LoVo (cell line): ENCODE measurements at places on chromosomes 2 and 18.

- DNase-seq = no peak
Measured at GRCh38 chr2:203583701-203584100, 48.6 kb upstream of the RAPH1 start.

DNA sequence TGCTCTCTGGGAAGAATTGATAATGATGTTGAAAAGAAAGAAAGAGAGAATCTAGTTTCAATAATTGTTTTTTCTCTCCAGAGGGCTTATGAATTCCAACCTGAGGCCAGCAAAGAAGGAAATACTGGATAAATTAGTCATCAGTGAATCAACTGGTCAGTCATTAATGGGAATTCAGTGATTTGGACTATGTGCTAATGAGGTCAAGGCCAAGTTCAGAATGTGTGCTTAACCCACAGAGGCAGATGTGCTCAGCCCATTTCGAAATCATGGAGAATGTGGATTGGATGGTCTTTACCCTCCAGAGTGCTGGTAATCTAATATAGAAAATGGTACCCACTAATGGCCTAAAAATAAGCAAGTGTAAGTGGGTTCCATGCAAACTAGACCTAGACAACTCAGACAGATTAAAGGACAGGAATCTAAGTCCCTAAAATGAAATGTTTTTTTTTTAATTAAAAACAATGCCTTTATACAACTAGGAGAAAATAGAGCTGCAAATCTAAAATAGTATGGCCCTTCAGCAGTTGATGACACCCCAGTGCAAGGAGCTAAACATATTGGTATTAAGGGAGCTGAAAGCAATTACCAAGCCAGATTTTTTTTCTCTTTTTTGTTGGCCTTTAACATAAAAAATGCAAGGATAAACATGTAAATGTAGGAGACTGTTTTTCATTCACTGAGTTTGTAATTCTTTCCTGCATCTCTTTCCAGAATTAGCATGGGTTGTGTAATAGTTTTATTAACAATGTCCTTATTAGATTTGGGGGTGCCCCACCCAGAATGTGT lies 296.9 kb downstream of the SATB2 start:
- peak; percentile 2 for DNase-seq

DNA sequence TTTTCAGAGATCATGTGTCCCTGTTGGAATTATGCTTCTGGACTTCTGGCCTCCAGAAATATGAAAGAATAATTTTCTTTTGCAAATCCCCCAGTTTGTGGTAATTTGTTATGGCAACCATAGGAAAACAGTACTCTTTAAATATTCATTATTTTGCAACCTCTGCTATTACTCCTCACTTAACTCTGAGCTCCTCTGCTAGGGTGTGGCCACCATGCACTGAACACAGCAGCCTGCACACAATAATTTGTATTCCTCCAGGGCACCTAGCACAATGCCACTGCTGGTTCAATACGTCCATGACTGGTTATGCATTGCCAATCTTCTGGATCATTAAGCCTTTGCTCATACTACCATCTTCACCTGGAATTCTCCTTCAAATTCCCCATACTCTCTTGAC lies 232.0 kb downstream of the CNTNAP5 start:
- DNase-seq = no peak

DNA sequence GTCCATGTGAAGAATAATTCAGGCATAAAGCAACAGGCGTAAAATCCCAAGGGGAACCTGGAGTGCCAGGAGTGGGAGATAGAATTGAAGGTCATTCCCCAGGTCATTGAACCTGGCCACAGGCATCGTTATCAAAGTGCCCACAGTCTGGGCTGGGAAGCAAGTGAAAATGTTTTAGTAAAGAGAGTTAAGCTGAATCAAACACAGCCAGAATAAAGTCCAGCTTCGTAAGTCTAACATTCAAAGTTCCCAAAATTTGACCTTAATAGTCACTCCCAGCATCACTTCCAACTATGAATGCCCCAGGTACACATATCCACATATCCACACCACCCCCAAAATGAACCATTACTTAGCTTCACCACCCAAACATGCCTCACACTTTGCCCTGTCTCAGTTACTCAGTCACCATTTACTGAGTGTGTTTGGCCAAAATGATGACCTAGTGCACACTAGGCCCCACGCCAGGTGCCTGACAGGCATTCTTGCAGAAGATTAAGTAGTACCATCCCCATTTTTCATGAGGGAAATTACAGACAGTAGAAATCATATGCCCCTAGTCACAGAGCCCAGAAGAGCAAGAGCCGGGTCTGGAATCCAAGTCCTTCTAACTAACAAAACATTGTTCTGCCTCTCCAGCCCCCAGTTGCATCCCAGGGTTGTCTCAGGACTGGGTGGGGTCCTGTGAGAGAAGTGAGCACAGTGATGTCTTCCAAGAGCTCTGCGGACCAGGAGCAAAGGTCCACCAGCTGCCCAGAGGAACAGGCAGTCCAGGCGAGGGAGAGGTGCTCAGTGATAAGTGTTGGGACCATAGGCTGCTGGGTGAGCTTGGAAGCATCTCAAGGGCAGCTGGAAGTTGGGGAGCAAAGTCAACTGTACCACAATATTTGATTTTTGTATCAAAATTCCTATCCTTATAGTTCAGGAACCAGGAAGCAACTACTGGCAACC lies 65.2 kb upstream of the MYCN start:
- no peak for DNase-seq

GRCh38 chr18:74834424-74835309 lies 237.0 kb downstream of the ZNF407 start:
- DNase-seq = no peak

GRCh38 chr18:57095884-57096283 lies 51.0 kb upstream of the BOD1L2 start:
- no peak for DNase-seq

- DNase-seq = no peak
Measured at GRCh38 chr18:45783097-45784075, 42.1 kb upstream of the SIGLEC15 start.

DNA sequence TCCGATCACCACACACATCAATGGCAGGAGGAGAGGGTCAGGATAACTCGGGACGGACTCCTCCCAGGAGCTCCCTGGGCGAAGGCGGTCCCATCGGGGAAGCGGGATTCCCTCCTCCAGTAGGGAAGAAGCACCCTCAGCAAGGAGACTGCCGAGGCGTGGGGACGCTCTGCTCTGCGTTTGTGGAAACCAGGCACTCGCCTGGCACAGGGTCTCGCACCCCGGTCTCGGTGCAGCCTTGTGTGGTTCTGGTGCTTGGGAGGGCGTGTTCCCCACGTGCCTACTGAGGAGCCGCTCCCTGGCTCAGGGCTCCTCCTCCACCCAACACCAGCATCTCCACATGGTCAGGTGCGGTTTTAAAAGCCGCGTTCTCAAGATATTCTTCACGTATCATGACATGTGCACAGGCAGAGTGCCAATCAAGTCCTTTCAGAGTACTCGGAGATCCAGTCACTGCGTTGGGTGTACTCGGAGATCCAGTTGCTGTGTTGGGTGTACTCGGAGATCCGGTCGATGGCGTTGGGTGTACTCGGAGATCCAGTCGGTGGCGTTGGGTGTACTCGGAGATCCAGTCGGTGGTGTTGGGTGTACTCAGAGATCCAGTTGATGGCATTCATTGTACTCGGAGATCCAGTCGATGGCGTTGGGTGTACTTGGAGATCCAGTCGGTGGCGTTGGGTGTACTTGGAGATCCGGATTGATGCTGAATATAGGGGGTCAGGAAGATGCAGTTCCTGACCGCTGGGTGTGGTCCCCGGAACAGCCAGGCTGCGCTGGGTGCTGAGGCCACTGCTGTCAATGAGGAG lies 117.5 kb downstream of the RTP5 start:
- DNase-seq = no peak

DNA sequence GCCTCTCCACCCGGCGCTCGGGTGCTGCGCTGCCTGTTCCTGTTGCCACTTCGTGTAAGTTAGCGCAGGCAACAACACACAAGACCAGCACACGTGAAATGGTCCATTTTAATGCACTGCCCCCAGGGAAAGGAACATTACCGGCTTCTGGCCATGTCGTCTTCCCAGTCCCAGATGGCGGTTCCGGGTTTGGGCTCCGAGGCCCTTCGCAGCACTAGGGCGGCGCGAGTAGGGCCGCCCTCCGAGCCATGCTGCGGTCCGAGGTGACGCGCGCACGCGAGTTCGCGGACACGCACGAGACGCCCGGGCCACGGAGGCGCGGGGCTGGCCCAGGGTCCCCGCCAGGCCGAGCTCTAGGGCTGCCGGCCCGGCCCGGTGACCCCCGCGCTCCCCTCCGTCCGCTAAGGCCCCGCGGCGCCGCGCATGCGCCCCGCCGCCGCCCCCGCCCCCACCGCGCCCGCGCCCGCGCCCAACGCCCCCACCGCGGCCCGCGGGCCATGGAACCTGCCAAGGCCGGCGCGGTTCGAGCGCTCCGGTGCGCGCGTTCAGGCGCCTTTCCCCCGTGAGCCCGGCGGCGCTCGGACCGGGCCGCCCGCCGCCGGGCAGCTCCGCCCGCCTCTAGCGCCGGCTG lies 367 bp upstream of the ZNF236 start:
- DNase-seq = peak; percentile 50

DNA sequence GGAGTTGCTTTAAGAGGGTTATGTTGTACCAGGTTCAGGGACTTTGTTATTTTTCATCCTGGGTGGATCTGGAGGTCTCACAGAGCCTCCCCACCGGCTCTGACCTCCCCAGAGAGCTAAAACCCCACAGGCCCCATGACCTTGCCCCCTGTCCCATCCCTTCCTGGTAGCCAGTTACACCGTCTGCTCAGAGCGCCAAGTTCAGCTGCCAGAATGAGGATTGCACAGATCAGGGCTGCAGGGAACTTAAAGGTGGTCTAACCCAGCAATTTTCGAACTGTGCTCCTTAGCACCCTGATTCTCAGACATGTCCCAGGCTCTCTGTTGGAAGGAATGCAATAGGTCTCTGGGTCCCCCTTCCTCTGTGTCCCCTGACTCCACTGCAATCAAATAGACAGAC lies 32.1 kb downstream of the ATOH8 start:
- no peak for DNase-seq

- DNase-seq = no peak
Measured at GRCh38 chr2:224377751-224378700, 23.9 kb downstream of the FAM124B start.

DNA sequence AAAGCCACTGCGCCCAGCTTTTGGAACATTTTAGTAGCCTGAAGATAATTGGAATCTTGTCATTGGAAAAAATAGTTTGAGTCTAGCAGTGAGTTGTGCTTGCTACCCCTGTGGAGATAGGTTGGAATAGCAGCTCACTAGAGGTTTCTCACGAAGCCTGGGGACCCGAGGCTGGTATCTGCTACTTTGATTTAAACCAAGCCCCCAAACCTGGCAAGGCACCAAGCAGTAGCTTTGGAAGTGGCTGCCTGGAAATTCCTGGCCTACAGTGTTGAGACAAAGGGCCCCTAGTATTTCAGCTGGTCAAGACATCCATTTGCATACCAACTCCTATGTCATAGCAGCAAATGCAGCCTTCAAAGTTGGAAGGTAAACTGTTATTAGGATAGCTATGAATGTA lies 42.1 kb downstream of the NOP58 start:
- DNase-seq = no peak

DNA sequence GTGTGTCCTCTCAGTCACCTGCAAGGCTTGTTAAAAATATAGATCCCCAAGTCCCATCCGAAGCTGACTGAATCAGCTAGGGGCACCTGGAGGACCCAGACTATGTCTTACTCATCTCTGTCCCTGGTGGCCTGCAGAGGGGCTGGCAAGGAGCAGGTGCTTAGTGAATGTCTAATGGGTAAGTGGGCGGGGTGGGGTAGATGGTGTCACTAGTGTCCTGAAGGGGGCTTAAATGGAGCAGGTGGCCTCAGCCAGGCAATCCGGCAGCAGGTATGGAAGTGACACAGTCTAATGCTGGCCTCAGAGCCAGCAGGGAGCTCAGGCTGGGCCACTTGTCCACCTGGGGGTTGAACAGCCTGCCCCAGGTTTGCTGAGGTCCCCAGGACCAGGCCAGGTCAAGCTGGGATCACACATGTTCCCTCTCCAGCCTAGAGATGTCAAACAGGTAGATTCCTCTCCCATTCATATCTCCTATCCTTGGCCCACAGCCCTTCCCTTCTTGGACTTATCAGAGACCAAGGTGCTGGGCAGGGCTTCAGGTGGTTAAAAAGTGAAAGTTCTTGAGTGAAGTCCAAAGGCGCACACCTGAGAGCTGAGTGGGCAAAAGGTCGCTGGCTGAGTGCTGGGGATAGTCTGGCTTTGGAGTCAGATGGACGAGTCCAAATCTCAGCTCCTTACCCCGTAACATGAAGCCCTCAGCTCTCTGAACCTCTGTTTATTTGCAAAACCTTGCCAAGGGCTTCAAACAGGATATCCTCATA lies 1.7 kb downstream of the STEAP3 start:
- DNase-seq = no peak

- no peak for DNase-seq
Measured at GRCh38 chr18:45528712-45529336, 86.5 kb upstream of the SLC14A2 start.

- peak; percentile 3 for DNase-seq
Measured at GRCh38 chr2:239443666-239444567, 43.1 kb upstream of the HDAC4 start.

DNA sequence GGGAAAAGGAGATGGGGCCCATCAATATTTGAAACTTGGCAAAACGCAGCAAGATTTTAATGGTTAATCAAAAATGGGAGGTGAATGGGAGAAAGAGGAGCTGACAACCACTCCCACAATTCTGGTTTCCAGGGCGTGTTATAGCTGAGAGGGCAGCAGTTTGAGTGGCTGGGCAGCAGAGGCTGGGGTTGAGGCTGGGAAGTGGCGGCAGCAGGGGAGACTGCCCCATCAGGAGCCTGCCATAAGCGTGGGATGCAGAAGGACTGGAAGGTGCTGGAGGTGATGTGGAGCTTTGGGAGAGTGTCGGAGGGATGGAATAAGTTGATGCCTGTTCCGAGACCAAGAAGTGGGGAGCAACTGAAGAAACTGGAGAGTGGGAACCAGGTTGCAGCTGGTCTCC lies 48.9 kb upstream of the SH3RF3 start:
- no peak for DNase-seq

- DNase-seq = no peak
Measured at GRCh38 chr18:8208716-8209115, 400.5 kb upstream of the RAB12 start.

DNA sequence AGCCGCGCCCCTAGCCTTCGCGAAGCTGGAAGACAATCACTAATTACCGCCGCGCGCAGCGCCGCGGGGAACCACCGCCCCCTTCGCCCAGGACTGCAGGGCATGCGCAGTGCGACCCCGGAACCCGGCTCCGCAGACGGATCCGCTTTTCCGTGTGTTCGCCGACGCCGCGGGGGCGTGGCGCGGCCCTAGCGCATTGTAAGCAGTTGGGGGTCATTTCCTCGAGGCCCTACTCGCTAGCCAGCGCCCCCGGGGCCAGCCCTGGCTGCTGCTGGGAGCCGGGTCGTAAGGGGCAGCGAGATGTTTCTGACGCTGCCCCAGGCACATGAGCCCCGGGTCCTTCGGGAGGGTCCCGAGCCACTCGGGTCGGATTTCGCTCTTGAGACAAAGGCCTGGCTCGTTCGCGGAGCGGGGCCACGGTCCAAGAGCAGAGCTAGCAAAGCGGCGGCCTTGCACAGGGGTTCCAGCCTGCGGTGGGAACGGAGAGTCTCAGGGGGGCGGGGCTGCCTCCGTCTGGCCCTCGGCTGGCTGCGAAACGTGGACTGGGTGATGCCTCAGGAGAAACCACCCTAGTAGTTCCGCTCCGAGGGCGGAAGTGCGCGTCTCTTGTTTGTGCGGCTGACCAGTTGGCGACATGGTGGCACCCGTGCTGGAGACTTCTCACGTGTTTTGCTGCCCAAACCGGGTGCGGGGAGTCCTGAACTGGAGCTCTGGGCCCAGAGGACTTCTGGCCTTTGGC lies at the start of the genes ELP2 and SLC39A6:
Gene ELP2, plus strand, starts transcription at position 600 of the 739 bp plus-strand sequence. Its CDS starts 35 bp downstream, at position 635.
Gene SLC39A6, minus strand, starts transcription at position 41 of the 739 bp plus-strand sequence. CDS start 2,333 bp downstream, outside the sequence.
- peak; percentile 95 for DNase-seq
